Left colon (tissue), 2 donors: ENCODE measurements at places on chromosomes 5 and 9. TPM values are rescaled to one million over a fixed set of nuclear protein-coding genes. Genes with fewer than 3 reads are reported as not detected.

The WNT8A gene
- total RNA-seq = not detected

The STOM gene
- total RNA-seq = 94.6 TPM

The DBH gene
- total RNA-seq = not detected

The SPATA31C1 gene
- not detected for total RNA-seq

The CYLC2 gene
- total RNA-seq = not detected

The TTC23L gene
- total RNA-seq = 0.12 TPM

The ORM2 gene
- total RNA-seq = not detected

The CDX1 gene
- 423 TPM for total RNA-seq

The NMUR2 gene
- not detected for total RNA-seq

The CDHR2 gene
- 93.4 TPM for total RNA-seq

The ARL15 gene
- total RNA-seq = 27.2 TPM

The PCDHB12 gene
- 0.42 TPM for total RNA-seq

The RANBP17 gene
- 17.4 TPM for total RNA-seq

The FOXE1 gene
- 0.08 TPM for total RNA-seq

The PCDHGC5 gene
- 0.76 TPM for total RNA-seq

The VCAN gene
- 15.5 TPM for total RNA-seq

The AHRR gene
- 3.3 TPM for total RNA-seq

The SMIM33 gene
- total RNA-seq = 2.8 TPM

The OR1L8 gene
- total RNA-seq = not detected

The SUSD1 gene
- 27.4 TPM for total RNA-seq
